ENCODE measurements at places on chromosomes 7 and 10.

- DNase-seq: no peak
Observed at GRCh38 chr10:31833753-31834152, 94.9 kb downstream of the ARHGAP12 start.

GRCh38 chr7:117950601-117951260 lies 77.5 kb upstream of the CTTNBP2 start:
- DNase-seq: no peak

GRCh38 chr7:17369691-17370426 lies 71.4 kb downstream of the AHR start:
- DNase-seq: no peak

DNA sequence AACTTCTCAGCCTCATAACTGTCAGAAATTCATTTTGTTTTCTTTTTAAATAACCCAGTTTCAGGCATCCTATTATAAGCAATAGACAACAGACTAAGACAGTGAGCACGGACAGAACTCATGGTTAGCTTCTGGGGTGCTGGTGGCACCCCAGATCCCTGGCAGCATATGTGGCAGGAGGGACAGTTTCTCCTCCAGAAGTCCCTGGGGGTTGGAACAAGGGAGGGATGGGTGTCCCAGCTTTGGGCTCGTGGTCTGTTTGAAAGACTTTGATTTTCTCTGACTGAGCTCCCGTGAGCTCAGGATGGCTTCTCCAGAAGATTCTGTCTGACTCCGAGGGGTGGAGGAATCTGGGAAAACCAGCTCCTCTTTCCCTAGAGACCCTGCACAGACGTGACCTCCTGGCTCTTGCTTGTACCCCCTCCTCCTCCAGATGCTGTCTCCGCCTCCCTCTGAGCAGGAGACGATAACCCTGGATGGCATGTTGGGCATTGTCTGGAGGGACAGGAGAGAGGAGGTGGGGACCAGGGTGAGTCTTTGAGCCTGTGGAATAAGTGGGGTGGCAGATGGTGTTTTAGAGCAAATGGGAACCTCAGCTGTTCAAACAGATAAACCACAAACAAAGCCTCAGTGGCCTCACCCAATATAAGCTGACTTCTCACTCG lies 421.1 kb downstream of the GLRX3 start:
- DNase-seq: no peak

DNA sequence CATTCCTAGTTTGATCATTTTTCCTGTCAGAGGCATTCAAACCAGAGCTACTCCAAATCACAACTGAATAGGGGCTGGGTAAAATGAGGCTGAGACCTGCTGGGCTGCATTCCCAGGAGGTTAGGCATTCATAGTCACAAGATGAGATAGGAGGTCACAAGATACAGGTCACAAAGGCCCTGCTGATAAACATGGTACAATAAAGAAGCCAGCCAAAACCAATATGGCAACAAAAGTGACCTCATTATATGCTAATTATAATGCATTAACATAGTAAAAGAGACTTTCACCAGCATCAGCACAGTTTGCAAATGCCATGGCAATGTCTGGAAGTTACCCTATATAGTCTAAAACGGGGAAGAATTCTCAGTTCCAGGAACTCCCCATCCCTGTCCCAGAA lies 37.3 kb downstream of the TWIST1 start:
- no peak for DNase-seq

DNA sequence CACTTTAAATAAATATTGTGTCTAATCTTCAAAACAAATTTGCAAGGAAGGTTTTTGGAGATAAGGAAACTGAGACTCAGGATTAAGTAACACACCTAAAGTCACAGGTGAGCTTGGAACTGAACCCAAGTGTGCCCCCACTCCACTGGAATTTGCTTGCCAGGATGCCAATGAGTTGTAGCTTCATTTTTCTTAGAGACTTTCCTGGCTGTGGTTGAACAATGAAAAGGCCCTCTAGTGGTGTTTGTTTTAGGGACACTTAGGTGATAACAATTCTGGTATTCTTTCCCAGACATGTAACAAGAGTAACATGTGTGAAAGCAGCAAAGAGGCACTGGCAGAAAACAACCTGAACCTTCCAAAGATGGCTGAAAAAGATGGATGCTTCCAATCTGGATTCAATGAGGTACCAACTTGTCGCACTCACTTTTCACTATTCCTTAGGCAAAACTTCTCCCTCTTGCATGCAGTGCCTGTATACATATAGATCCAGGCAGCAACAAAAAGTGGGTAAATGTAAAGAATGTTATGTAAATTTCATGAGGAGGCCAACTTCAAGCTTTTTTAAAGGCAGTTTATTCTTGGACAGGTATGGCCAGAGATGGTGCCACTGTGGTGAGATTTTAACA lies 1.5 kb downstream of the IL6 start:
- no peak for DNase-seq

- DNase-seq: no peak
Observed at GRCh38 chr10:77333610-77334340, 303.8 kb downstream of the KCNMA1 start.

DNA sequence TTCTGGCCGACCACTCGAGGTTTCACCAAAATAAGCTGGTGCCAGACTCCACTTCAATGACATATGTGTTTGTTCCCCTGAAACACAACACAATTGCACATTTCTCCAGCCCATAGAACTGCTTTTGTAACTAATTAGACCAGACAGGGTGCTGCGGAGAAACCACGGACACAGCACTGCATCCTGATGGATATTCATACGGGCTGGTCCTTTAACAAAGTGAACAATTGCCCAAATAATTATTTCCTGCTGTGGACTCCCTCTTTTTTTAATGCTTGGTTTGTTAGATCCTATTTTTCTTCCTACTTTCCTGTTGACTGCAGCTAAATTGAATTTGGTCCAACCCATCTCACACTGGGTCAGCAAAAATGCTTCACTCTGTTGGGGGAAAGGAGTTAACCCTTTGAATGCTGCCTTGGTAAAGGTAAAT lies 198.6 kb upstream of the BMPER start:
- DNase-seq: no peak

GRCh38 chr7:127717502-127718339 lies 65.7 kb downstream of the SND1 start:
- no peak for DNase-seq

DNA sequence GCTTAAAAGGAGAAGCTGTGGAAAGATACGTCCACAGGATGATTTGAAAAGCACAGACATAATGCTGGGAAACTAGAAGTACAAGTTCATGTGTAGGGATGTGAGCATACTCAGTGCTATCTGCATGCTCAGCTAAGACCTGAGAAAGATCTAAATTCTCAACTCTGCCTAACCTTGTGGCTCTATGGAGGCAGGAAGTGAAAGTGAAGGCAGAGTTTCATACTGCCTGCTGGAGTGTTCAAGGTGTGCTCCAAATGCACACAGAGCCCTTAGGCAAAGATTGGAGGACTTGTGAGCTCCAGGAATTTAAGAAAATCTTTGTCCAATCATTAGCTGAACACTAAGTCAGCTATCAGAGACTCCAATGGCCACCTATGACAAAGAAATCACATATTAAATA lies 190.9 kb downstream of the RNLS start:
- no peak for DNase-seq

GRCh38 chr7:151038951-151039849 lies 9.1 kb upstream of the ASIC3 start:
- no peak for DNase-seq

DNA sequence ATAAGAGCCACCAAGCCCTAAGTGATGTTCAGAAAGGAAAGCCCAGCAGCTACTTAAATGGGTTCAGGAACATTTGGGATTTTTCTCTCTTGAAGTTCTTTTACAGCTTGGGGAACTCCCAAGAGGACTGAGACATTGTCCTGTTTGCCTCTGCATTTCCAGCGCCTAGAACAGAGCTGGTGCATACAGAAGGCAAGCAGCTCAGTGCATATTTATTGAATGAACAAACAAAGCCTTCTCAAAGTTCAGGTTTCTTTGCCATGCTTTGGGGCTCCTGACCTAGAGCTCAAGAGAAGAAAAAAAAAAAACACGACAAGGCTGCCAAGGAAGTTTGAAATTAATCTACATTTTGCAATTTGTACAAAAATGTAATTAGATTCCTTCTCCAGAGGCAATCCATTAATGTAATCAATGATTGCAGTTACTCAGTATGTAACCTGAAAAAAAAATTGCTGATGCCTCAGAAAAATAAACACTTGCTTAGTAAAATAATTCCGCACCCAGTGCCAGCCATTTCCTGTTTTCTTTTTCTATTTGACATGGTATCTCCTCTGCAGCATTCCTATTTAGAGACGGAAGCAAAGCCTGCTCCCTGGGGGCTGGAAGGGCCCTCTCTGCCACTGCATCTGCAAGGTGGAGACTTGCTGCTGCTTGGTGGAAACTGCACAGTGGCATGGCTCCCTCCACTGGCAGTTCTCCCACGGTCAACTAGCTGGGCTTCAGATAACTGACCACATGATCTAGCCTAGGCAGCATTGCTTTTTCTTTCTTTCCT lies 157.3 kb downstream of the TMEM178B start:
- DNase-seq: no peak

GRCh38 chr10:32142646-32143045 lies 86.4 kb upstream of the KIF5B start:
- DNase-seq: no peak

GRCh38 chr10:30439931-30440330 lies 5.9 kb downstream of the MAP3K8 start:
- no peak for DNase-seq

- no peak for DNase-seq
Observed at GRCh38 chr10:92124616-92125143, 166.2 kb downstream of the CPEB3 start.

DNA sequence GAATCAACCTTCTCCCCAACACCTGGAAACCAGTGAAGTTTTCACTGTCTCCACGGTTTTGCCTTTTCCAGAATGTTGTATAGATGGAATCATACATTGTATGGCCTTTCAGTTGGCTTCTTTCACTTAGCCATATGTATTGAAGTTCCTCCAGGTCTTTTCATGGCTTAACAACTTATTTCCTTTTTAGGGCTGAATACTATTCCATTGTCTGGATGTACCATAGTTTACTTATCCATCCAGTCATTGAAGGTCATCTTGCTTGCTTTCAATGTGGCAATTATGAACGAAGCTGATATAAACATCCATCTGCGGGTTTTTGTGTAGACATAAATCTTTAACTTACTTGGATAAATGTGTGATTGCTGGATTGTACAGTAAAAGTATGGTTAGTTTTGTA lies 69.2 kb upstream of the ZRANB1 start:
- no peak for DNase-seq

All from stimulated activated CD4-positive, alpha-beta T cell treated with anti-CD3 and anti-CD28 coated beads, Interleukin-1b, Interleukin-23, amount 100 ng/mL, for 1 hour (primary cell).